Left hindlimb (tissue), 1 donor: ENCODE measurements at places on chromosomes 16 and 17.

DNA sequence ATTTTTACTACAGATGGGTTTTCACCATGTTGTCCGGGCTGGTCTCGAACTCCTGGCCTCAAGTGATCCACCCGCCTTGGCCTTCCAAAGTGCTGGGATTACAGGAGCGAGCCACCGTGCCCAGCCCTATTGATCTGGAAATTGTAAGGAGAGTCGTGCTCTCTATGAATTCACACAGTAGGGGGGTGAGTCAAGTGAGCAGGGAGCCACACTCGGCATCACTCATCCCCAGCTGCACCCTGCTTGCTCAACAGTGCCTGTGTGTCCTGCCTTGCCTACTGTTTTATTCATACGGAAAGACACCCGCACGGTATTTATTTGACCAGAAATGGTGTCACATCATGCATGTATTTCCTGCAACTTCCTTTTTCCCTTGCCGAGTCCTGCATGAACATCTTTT lies 157.2 kb upstream of the FOXF1 start:
- no peak for DNase-seq

GRCh38 chr16:1474082-1474795 lies 589 bp downstream of the CLCN7 start:
- no peak for DNase-seq

DNA sequence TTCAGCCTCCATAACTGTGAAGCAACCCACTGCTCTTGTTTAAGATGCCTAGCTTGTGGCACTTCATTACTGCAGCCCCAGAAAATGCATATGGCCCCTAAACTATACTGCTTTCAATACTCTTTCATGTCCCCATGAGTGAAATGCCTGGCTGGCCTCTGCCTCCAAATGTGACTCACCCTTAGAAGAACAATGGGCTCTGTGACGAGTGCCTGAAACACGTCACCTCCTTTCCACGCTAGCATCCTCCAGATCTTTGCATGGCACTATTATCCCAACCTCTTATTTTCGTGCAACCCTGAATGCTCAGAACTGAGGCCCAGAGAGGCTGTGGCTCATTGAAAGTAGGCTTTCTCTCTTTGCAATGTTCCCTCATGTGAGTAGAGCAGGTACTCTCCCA lies 233.1 kb downstream of the CBLN1 start:
- DNase-seq = no peak

- DNase-seq = no peak
Measured at GRCh38 chr16:57544124-57544653, 1.7 kb downstream of the ADGRG5 start.

- DNase-seq = no peak
Measured at GRCh38 chr17:38727736-38728135, 2.4 kb upstream of the CISD3 start.

- DNase-seq = no peak
Measured at GRCh38 chr16:57388359-57389086, 16.0 kb upstream of the CCL17 start.
